Osteoblast (primary cell): ENCODE measurements at places on chromosomes 5 and 9. TPM values are rescaled to one million over a fixed set of nuclear protein-coding genes. Genes with fewer than 3 reads are reported as not detected.

NDFIP1 gene
- total RNA-seq: 87.5 and 115 TPM in 2 replicates

TAS2R1 gene
- total RNA-seq: not detected in 2 replicates

DND1 gene
- total RNA-seq: 0.59 TPM in 1 of 2 replicates, not detected in the other

HSPB3 gene
- not detected in 2 replicates for total RNA-seq

STK32A gene
- total RNA-seq: 1.2 and 1.8 TPM in 2 replicates

CCL27 gene
- total RNA-seq: 0.36 TPM in 1 of 2 replicates, not detected in the other

SPATA31E1 gene
- under 0.01 TPM in 1 of 2 replicates, not detected in the other for total RNA-seq

WWC1 gene
- total RNA-seq: 0.88 and 1.4 TPM in 2 replicates

SGCD gene
- 27.1 and 33.3 TPM in 2 replicates for total RNA-seq

DNA sequence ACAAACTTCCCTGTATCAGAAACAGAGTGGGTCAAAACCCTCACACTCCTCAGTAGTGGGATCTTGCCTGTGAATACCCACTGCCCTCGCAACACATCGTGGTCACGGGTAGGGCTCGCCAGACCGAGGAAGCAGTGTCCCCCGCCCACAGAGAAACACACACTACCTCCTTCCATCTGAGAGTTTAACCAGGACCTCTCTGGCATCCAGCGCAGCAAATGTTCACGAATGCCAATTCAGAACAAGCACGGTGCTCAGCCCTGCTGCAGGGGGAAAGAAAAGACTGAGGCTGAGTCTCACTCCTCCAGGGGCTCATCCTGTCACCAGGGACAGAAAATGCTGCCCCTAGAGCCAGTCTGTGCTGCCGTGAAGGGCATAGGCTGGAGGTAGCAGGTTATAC, 42.5 kb upstream of the SYNPO start:
- peak; percentile 17 for DNase-seq

DNA sequence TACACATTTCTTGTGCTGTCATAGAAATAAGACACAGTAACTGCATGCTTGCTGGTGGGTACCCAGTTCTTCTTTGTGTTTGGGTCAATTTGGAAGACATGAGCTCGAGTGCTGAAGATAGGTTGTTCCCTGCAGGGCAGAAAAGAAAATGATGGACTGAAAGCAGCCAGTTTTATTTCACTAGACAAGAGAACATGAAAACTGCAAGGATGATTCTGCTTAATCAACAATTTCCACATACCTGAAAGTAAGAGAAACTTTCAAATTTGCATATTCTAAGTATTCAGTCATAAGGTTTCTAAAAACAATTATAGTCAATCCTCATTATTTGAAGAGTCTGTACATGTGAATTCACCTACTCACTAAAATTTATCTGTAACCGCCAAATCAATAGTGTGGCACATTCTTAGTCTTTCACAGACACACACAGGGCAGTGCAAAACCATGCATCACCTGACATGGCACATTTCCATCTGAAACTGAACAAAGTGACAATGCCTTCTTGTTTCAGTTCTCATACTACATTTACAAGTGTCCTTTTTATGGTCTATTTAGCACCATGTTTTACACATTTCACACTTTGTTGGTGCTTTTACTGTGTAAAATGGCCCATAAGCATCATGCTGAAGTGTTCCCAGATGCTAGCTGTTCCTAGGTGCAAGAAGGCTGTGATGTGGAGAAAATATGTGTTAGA, 56.9 kb downstream of the HOMER1 start:
- no peak for DNase-seq

DNA sequence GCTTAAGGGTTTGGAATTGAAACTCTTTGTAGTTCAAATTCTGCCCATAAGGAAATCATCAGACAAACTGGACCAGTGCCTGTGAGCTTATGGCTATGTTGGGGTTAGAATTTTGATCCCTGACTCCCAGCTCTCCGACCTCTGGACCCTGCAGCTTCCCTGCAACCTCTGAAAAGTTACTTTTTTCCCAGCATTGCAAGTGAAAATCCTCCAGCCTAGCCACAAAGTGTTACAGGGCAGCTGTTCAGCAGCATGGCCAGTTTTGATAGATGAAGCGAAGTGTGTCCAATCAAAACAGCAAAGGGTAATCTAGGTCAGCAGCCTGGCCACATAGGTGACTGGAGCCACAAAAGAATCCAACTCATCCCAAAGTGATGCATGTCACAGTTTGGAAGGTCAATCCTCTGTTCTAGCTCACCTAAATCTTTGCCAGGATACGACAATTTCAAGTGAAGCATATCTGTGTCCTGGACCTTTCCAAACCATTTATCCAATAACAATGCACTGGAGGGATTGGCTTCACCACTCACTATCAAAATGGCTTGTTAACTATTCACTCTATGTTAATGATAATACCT, 4.7 kb upstream of the CPEB4 start:
- no peak for DNase-seq

DNA sequence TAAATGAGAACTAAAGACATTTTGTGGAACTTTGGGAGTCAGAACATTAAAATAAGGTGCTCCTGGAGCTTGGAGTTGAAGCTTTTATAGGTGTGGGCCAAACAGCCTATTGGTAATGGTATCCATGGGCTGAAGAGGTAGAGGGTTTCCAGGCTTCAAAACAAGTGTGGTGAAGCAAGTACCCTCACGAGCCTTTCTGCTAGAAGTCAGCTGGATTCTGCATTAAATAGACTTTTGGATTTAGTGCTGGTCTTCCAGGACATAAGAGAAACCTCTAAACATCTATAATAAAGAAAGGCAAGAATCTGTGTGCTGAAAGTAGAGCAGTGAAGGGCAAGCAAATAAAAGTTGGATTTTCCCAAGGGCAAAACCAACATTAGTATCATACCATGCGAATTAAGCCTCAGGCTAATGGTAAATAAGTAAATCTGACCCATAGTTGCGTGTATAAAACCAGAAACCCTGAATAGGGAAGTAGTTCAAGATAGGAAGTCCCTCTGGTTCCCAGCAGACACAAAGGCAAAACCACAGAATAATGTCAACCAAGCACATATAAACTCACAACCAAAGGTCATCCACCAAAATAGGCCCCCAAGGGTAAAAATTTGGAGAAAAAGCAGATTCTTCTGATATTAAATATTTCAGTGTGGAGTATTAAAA, 306.3 kb downstream of the TLE4 start:
- no peak for DNase-seq

DNA sequence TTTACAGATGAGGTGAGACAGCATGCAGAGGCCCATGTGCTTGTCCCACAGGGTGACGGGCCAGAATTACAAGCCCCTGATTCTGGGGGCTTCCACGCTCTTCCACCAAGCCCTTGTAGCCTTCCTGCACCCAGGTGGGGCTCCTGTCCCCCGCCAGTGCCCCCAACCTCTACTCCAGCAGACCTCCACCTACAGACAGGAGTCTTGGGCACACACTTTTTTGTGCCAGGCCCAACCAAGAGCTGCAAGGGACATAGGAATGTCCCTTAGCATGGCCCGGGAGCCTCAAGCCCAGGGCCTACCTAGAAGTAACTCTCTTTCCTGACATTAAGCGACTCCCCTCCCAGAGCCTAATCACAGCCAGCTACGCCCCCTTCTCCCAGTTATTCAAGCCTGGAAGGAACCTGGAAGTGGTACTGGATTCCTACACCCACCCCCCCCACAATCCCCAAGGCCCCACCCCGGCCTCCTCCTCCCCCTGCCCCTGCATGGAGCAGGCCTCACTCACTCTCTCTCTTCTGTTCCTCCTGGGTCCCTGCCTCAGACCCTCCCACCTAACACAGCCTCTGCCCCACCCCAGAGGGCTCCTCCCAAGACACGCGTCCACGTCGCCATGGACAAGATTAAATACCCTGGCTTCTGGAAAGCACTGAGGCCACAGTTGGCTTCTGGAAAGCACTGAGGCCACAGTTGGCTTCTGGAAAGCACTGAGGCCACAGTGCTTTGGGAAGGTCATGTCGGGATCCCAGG, 30.5 kb downstream of the ADAMTS2 start:
- DNase-seq: peak; percentile 42

- DNase-seq: no peak
Measured at GRCh38 chr9:13596383-13596970, 317.0 kb upstream of the MPDZ start.

DNA sequence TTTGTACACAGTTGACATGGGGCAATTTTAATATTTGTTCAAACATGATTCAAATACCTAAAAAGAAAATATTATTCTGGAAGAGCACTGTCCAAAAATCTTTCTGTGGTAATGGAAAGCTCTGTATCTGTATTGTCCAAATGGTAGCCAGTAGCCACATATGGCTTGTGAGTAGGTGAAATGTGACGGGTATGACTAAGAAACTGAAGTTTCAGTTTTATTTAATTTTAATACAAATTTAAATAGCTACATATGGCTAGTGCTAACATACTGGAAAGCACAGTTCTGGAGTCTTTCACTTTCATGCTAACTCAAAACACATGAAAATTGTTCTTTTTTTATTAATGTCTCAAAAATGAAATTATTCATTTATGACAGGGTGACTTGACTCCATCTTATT, 132.6 kb downstream of the PLK2 start:
- no peak for DNase-seq

DNA sequence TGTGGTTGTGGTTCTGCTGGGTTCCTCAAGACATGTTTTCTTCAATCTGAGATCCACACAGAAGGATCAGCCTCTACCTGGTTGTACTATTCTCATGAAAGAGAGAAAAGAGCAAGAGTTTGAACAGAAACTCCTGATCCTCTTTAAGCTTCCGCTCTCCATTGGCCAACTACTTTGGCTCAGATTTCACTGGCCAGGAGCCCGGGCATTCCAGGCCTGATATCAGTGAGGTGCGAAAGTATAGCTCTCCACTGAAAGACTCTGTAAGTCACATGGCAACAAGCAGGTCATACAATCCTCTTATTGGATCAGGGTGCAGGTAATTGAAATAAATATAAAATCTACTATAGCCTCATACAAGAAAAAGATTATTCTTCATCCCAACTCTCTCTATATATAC, 920.5 kb downstream of the TLE4 start:
- no peak for DNase-seq

- DNase-seq: no peak
Measured at GRCh38 chr5:73507062-73507461, 8.8 kb downstream of the BTF3 start.

GRCh38 chr9:104608336-104608735, 2.9 kb upstream of the OR13C2 start:
- no peak for DNase-seq

GRCh38 chr5:81556809-81557208, 162.9 kb upstream of the ACOT12 start:
- no peak for DNase-seq

DNA sequence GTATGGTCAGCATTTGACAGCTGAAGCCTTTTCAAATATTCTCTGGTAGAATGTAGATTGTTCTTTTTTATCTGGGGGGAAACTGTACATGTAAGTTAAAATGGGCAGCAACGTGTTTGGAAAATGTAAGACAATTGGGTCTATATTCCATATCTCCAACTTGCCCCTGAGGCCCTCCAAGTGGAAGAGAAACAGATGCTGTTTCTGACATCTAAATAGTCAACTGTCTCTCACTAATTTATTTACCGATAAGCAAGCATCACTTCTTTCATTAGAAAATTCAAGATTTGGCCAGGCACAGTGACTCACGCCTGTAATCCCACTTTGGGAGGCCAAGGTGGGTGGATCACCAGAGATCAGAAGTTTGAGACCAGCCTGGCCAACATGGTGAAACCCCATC, 120.2 kb upstream of the TBCA start:
- no peak for DNase-seq

- no peak for DNase-seq
Measured at GRCh38 chr9:3508521-3509291, 17.1 kb downstream of the RFX3 start.

- no peak for DNase-seq
Measured at GRCh38 chr9:99472916-99473245, 250.8 kb downstream of the SEC61B start.

DNA sequence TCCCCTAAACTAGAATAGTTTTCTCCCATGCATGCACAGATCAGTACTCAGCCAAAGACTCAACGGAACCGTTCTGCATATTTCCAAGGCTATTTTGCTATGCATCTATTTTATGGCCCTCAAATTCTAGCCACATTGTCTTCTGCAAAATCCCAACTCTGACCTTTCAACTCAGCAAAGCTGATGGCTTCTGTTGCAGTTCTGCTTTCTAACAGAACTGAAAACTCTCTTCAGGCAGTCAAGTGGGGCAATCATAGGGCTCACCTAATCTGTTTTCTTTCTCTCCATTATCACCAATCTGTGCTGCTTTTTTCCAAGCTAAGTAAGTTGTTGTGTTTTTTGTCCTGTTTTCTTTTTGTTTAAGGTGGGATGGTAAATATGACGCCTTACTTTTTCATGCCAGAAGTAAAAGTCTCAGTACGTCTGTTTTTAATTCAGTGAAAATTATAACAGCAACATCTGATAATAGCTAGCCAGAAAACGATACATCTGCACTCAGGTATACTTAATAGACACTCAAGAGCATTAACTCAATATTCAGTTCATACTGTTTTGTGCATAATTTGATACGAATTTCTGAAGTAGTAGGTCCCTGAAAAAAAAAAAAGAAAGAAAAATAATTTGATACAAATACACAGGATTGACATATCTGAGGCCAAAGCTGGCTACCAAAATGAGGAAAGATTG, 454.3 kb downstream of the TLE1 start:
- DNase-seq: no peak

DNA sequence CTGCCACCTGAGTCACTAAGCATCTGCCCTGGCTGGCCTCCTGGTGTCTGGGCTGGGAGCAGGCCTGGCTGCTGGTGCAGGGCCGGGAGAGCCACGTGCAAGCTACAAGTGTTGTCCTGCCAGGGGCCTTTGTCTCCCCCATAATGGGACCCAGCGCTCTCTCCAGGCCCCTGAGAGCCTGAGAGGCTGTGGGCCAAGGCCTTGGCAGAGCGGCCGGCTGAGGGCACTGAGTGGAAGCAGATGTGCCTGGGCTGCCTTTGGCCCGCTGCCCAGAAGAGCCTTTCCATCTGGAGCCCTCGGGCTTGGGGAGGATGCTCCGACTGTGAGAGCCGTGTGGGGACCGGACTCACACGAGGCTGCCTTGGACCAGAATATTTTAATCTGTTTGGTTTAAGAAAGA, 185.5 kb downstream of the RGS3 start:
- peak; percentile 59 for DNase-seq

DNA sequence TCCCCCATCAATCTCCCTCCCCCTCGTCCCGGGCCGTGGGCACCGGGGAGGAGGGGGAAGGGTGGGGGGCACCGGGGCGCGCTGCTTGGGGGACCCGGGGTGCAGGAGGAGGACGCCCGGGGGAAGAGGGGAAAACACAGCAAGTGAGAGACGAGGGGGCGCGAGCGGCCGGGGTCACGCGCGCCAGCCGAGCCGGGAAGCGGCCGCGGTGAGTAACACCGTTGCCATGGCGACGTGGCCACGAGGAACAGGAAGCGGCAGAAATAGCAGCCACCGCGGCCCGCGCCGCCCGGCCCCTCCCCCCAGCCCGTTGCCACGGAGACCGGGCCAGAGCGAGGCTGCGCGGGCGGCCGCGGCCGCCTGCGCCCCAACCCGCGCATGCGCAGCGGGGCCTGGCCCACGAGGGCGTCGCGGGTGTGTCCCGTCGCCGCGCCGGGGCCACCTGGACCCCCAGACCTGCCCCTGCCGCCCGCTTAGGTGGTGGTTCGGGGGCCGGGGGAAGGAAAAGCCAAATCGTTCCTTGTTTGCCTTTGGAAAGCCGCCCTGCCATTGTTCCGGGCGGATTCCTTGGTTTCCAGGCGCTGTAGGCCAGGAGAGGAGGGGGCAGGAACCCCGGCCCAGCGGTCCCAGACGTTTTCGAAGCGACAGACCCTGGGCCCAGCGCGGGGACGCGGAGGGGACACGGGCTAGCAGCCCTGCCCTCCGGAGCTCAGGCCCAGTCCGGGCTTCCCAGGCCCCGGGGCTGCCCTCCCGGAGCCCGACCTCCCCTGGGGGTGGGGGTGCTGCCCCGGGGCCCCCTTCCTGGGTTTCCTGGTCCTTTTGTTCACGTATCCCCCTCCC, 207.1 kb downstream of the C9orf50 start:
- DNase-seq: peak; percentile 100
